Mesendoderm (in vitro differentiated cells): ENCODE measurements at places on chromosomes 4 and X.
A peak's percentile ranks its signal among the peaks of the same experiment; 100 is the strongest.

- DNase-seq, result no peak
Observed at GRCh38 chr4:38313175-38313574, 350.8 kb upstream of the KLF3 start.

- no peak for DNase-seq
Observed at GRCh38 chr4:80608281-80608980, 272.9 kb downstream of the CFAP299 start.

DNA sequence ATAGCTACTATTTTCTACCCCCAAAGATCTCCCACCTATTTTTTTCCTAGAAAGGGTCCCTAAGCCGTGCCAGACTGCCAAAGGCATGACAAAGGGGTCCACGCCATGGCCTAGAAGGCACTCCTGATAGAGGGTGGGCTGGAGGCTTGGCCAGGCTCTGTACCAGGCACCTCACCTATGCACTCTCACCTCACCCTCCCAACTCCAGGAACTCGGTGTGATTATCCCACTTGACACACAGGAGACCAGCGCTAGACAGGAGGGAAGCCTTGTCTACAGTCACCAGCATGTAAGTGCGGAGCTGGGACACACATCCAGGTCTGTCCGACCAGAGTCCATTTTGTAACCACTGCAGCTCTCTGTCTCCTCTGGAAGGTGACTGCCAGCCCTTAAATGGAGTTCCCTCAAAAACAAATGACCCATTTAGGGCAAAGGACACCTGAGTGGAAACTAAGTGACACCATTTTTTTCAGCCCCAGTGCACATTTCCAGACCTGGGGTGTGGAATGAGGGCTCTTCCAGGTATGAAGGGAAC lies 106.4 kb downstream of the RTL5 start:
- no peak for DNase-seq

DNA sequence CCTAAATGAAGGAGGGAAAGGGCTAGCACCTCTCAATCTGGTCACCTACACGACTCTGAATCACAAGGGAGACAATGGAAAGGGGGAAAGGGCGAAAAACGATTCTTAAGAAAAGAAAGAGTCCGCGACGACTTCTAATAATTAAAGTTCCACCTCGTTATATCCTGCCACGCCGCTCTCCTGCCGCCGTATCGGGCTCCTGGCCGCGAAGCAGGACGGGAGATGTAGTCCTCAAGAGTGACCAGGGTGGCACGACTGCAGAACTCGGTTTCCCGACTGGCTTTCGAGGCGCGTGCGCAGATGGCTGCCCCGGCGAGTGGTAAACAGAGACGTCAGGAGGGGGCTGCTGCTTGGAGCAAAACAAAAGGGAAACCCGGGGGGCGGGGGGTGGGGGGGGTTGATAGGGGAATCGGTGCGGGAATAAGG lies at the start of gene FOXO4:
TSS of gene FOXO4 (plus strand) at position 297 of the 426 bp plus-strand sequence. CDS start 678 bp downstream, outside the sequence.
- DNase-seq, result peak; percentile 94

GRCh38 chr4:148396986-148397673 lies 45.1 kb downstream of the NR3C2 start:
- DNase-seq, result no peak

DNA sequence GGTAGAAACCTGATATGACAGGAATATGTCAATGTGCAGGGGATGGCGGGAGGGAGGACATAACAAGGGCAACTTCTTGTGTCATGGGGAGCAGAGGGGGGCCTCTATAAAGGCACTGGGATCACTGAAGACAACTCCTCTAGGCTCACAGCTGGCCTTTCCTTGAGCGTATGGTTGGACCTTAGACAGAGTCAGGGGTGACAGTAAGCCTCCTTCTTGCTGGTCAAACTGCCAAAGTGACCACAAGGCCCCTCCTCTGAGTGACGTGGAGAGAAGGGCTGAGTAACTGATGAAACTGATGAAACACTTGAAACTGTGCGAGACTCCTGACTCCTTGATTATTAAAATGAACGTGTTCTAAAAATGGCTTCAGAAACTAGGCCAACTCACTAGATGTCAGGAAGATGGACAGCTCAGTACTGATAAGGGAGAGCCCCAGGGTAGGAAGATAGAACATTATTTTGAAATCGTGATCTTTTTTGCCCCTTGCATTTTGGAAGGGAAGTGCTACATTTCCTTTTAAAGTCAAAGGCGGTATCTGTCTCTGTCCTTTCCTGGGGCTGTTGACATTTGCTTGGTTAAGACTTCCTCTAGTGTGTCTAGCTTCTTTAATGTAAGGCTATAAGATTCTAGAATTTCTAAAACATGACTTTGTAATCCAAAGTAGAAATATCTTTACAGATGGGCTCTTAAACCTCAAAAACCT lies 1.6 kb downstream of the RAB33A start:
- no peak for DNase-seq

GRCh38 chr4:88690355-88690754 lies 7.3 kb downstream of the NAP1L5 start:
- DNase-seq, result peak; percentile 29

- DNase-seq, result no peak
Observed at GRCh38 chrX:12403474-12404082, 265.3 kb downstream of the FRMPD4 start.

DNA sequence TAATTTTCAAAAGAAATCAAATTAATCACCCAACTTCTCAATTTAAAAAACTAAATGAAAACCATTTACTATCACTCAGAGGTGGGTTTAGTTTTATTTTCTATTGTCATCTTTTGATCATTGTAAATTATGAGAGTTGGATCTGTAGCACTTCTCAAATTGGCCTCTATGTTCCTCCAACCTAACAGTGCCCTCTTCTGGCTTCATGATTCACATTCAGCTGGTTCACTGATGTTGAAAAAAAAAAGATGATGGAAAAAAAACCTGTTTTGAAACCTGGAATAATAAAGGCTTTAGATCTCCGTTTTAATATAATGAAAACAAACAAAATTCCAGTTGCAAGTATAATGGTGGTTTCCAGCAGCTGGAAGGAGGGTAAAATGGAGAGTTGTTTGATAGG lies 2.4 kb upstream of the NBDY start:
- peak; percentile 45 for DNase-seq

- DNase-seq, result no peak
Observed at GRCh38 chr4:167109859-167110258, 124.4 kb downstream of the SPOCK3 start.

GRCh38 chr4:111231281-111231680 lies 608.4 kb upstream of the PITX2 start:
- no peak for DNase-seq

GRCh38 chr4:85833302-85833701 lies 358.4 kb downstream of the ARHGAP24 start:
- DNase-seq, result peak; percentile 16

- DNase-seq, result no peak
Observed at GRCh38 chr4:186068581-186069348, at the start of gene TLR3. TSS of gene TLR3 (plus strand) at chr4:186069156. CDS start at chr4:186076620, 7,464 bp downstream.

DNA sequence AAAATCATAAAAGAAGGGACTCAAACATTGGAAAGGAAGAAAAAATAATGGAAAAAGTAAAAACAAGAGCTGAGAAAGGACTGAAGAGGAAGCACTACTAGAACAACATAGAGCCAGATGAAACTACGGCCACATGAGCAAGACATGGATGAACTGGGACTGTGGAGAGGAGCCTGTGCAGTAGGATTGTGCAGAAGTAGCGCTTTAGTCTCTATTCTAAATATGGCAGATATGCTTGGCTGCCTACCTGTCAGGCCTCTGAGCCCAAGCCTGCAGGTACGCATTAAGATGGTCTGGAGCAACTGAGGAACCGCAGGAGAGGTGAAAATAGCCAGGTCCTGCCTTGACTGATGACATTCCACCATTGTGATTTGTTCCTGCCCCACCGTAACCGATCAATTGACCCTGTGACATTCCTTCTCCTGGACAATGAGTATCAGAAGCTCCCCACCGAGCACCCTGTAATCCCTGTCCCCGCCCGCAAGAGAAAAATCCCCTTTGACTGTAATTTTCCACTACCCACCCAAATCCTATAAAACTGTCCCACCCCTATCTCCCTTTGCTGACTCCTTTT lies 154.3 kb downstream of the CAMK2D start:
- DNase-seq, result peak; percentile 59

- DNase-seq, result no peak
Observed at GRCh38 chrX:57651169-57651919, 28.7 kb downstream of the NLRP2B start.

DNA sequence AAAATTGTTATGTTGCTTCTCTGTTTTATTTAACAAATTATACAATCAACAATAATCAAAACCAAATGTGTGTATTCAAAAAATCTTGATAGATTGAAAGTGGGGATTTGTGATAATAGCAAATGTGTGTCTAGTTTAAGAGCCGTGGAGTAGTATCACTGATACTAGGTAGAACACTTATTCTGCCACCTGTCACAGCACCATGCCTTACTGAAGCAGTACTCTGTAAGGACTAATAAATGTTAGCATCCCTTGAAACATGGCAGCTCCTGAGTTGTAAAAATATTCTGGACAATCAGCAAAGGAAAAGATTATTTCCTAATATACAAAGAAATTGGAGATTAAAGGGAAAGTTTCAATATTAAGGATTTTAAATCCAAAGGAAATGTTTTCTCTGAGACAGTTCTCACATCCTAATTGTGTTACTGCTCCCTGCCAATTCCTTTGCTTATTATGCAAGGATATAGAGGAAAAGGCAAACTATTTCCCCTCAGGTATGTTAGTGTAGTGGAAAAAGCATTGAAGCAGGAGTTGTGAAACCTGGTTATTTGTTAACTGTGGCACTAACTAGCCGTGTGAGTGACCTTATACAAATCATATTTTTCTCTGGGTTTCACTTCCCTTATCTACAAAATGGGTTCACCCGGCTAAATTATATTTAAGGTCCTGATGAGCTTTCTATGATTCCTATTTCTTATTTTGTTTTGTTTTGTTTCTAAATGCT lies 303.1 kb downstream of the ARHGAP24 start:
- DNase-seq, result peak; percentile 29

DNA sequence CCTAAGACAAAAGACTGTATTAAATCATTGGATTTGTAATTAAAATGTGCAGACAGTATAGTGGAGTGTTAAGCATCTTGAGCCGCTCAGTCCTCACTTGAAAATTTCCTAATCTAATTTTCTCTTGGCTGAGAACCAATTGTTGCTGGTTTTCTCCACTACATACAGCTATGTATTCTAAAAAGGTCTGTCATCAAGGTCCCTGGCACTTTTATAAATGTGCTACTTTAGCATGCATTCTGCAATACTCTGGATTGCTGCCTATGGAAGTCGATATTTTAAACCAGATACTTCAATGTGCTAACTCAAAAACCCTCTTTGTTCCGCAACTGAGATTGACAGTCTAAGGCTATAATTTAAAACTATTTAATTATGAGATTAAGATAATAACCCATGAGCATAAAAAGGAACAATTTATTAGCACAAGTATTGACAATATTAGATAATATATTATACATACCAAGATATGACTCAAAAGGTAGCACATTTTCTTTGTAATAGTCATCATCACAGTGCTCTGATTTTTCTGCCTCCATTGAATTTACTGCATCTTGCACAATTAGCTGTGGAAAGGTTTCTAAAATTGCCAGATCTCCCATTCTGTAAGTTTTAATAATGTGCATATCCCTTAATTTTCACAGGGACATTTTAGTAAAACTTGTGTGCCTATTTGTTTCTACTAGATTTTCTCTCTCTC lies 815.1 kb downstream of the ADGRL3 start:
- no peak for DNase-seq

DNA sequence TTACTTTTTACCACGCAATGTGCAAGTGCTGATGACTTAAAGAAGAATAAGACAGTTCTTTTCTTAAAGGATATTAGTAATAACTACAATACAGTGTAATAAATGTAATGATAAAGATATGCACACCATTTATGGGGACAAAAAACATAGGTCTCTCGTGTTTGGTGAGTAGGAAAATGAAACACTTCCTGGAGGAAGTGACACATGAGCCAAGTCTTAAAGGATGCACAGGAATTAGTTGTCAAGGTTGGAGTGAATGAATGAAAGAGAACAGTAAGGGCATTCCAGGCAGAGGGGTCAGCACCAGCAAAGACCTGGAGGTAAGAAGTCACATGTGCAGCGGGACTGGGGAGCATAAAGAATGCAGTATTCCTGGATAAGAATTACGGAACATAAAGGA lies 112.7 kb downstream of the SH3RF1 start:
- DNase-seq, result no peak

GRCh38 chr4:37946503-37947179 lies 13.6 kb upstream of the PTTG2 start:
- DNase-seq, result no peak

DNA sequence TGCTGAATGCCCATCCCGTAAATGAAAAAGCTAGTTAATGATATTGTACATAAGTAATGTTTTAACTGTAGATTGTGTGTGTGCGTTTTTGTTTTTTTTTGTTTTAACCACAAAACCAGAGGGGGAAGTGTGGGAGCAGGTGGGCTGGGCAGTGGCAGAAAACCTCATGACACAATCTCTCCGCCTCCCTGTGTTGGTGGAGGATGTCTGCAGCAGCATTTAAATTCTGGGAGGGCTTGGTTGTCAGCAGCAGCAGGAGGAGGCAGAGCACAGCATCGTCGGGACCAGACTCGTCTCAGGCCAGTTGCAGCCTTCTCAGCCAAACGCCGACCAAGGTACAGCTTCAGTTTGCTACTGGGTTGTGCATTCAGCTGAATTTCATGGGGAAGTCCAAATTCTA lies at the start of gene SPP1:
TSS of gene SPP1 (plus strand) at position 249 of the 400 bp plus-strand sequence. CDS start 1,182 bp downstream, outside the sequence.
- peak; percentile 91 for DNase-seq

GRCh38 chr4:8336412-8337075 lies 67.0 kb downstream of the HTRA3 start:
- no peak for DNase-seq

DNA sequence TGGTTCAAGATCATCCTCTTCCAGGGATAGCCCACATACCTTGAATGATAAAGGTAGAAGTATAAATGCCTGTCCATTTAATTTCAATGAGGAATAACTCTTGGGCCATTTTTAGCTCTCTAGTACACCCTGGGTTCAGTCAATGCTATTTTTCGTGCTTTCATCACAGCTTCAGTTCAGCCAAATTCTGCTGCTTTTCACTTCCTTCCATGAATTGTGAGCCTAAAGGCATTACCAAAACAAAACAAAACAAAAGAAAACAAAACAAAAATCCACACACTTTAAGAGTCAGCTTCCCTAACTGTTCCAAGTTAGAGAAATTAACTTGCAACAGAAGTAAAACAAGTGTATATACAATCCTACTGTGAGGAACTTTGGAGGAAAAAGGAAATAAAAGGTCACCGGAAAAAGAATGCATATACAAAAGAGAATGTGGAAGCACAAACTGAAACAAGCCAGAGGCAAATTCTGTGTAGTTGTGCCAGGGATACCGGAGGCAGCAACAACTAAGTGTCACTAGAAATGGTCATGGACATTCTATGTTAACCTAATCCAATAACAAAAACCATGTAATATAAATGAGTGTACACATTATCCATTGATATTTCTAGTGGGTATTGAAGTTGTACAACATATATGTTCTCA lies 423.1 kb downstream of the KCTD8 start:
- no peak for DNase-seq
